ENCODE measurements at places on chromosomes 1 and 21. TPM values are rescaled to one million over a fixed set of nuclear protein-coding genes. Genes with fewer than 3 reads are reported as not detected.

DNA sequence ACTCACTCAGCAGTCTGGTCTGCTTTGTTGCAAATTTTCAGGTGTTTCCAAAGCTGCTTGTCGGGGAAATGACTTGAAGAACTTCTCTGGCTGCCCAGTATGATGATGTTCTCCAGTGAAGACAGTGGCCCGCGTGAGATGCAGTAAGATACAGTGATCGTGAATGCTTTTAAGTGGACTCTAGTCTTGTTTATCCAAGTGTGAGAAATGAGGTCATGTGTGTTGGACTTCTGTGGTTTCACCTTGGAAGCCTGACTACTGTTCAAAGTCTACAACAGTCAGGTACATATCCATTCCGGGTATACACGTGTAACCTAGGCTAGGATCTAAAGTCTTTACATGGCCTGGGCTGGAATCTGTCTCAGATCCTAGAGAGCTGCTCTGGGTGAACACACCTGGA lies 29.1 kb downstream of the ZNF695 start:
- no peak for DNase-seq

DNA sequence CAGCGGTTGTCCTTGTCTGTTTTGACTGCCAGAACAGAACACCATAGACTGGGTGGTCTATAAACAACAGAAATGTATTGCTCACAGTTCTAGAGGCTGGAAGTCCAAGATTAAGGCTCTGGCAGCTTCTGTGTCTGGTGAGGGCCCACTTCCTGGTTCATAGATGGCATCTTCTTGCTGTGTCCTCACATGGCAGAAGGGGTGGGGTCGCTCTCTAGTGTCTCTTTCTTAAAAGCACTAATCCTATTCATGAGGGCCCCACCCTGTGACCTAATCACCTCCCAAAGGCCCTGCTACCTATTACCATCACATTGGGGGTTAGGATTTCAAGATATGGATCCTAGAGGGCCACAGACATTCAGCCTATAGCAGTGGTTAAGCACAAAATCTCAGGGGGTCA lies 304.4 kb downstream of the NFIA start:
- DNase-seq = no peak

TCP10L gene
- 0.93 TPM for total RNA-seq

GRCh38 chr1:186210258-186210657 lies 164.8 kb downstream of the TPR start:
- DNase-seq = no peak

- no peak for DNase-seq
Measured at GRCh38 chr21:38495242-38495641, 3.0 kb downstream of the ERG start.

NGF gene
- 3.3 TPM for total RNA-seq

DNA sequence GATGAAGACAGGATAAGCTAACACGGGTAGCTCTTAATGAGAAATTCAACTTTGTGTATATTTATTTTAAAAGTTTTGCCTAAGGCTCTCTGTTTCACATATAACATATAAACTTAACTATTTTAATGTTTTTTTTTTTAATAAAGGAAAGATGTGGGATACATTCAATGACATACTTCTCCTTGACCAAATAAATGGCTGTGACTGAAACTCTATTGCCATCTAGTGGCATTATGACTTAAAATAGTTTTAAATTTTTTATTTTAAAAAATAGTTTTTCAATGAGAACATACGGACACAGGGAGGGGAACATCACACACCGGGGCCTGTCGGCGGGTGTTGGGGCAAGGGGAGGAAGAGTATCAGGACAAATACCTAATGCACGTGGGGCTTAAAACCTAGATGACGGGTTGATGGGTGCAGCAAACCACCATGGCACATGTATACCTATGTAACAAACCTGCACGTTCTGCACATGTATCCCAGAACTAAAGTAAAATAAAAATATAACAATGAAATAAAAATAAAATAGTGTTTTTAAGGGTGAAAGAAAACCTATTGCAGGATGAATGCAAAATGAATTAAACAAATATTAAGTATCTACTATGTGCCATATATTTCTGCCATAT lies 83.4 kb downstream of the LYST start:
- DNase-seq = no peak

GBP4 gene
- 1.2 TPM for total RNA-seq

DNA sequence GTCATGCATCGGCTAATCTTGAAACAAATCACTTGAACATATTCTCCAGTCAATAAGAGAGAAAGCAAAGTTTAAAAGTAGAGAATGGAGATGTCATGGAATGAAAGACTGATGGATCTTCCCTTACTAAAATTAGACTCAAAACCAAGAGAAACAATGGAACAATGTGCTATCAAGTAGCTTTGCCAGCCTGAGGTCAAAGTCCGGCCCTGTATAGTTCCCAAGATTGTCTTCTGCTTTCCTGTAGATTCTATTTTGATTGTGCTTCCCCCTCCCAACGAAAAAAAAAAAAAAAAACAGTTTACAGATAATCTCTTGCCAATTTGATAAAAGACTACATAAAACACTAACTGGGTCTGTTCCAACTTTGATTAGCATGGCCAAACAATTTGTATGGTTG lies 40.8 kb upstream of the KIRREL1 start:
- no peak for DNase-seq

GRCh38 chr1:166974647-166975345 lies 544 bp downstream of the ILDR2 start:
- no peak for DNase-seq

- DNase-seq = no peak
Measured at GRCh38 chr1:199336745-199337640, 690.5 kb upstream of the NR5A2 start.

- DNase-seq = no peak
Measured at GRCh38 chr1:169059421-169059820, 47.1 kb upstream of the ATP1B1 start.

GRCh38 chr1:243489158-243489527 lies 233.3 kb downstream of the SDCCAG8 start:
- DNase-seq = no peak

- DNase-seq = no peak
Measured at GRCh38 chr1:72281637-72282270, 585 bp downstream of the NEGR1 start.

DNA sequence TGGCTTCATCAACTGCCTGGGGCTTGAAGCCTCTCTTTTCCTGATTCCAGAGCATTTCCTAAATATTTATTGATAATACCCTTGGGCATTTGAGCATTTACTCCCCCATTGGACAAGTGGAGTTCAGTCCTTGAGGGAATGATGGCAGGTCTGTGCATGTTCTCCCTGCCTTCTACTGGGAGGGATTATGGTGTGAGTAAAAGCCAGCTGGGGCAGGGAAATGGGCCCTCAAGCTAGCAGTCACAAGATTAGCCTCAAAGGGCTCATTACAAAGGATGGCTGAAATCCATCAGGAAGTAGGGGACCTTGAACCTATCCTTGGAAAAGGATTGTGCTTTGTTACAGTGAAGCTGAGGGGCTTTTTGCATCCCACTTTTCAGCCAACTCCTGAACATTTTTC lies 24.2 kb upstream of the OSBPL9 start:
- no peak for DNase-seq

- DNase-seq = no peak
Measured at GRCh38 chr21:28884481-28884880, 108.2 kb downstream of the LTN1 start.

LCE1E gene
- total RNA-seq = not detected

GRCh38 chr1:2631136-2632050 lies 1.4 kb downstream of the MMEL1 start:
- peak; percentile 64 for DNase-seq

SAMD11 gene
- total RNA-seq = 50.5 TPM

GRCh38 chr21:43640400-43640799 lies 18.9 kb downstream of the HSF2BP start:
- no peak for DNase-seq

TNFRSF9 gene
- total RNA-seq = 0.39 TPM

DNA sequence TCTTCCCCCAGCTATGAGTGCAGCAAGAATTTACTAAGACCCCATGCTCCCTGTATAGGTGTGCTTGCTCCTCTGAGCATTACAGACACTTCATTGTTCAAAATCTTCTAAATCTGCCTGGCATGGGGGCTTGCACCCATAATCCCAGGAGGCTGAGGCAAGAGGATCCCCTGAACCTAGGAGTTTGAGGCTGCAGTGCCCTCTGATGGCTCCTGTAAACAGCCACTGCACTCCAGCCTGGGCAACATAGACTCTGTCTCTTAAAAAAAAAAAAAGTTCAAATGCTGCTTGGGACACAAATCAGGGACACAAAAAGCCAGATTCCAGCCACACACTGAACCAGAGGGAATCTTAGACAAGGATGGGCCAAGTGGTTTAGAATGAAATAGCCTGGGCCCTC lies 3.4 kb upstream of the ACOT7 start:
- no peak for DNase-seq

MYBPH gene
- not detected for total RNA-seq

NRIP1 gene
- 88.6 TPM for total RNA-seq

DNA sequence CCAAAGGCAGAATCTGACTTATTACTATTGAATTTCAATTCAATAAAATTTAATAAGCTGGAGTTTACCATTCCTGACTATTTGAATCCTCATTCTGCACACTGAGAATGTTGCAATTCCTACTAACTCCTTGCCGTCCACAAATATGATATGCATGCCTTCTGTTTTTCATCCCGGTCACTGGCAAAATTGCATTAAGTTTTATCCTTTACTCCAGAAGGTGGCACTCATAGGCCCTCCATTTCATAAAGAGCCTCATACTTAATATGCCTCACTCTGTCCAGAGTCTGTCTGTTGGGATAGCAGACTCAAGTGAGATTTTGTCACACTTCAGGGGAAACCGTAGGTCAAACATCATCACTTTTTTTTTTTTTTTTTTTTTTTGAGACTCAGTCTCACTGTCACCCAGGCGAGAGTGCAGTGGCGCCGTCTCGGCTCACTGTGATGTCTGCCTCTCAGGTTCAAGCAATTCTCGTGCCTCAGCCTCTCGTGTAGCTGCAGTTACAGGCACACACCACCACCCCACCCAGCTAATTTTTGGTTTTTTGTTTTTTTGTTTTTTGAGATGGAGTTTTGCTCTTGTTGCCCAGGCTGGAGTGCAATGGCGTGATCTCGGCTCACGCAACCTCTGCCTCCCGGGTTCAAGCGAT lies 27.3 kb downstream of the F11R start:
- no peak for DNase-seq

ERG gene
- not detected for total RNA-seq

GRCh38 chr21:37563641-37564340 lies 197.2 kb downstream of the DYRK1A start:
- DNase-seq = no peak

HEYL gene
- total RNA-seq = 4.3 TPM

GRCh38 chr1:53376742-53377437 lies 49.0 kb upstream of the LRP8 start:
- peak; percentile 36 for DNase-seq

GRCh38 chr1:211896958-211897357 lies 66.4 kb upstream of the LPGAT1 start:
- DNase-seq = no peak

- peak; percentile 71 for DNase-seq
Measured at GRCh38 chr1:67052741-67053534, 1.0 kb downstream of the SLC35D1 start.

DNA sequence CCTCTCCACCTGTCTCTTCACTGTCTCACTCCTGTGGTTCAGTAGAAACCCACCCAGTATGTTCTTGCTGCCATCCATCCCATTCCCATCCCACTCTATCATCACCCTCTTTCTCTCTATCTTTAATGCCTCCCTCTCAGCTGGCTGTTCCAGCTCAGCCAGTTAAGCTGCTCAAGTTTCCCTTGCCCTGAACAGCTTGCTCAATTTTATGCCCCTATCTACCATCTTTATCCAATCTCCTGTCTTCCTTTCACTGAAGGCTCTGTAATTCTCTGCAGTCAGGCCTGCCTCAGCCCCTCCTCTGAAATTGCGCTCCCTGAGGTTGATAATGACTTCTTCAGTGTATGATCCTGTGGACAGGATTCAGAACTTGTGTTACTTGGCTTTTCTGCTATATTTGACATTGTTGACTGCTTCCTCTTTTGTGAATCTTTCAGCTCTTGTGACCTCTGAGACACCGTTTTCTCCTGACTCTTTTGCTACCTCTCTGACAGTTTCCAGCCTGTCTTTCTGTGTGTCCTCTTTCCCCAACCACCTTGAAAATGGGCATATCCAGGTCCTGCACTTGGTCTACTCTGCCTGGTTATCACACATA lies 13.9 kb upstream of the BCAR3 start:
- DNase-seq = no peak

- no peak for DNase-seq
Measured at GRCh38 chr21:44074315-44074958, 32.8 kb upstream of the PWP2 start.

- DNase-seq = no peak
Measured at GRCh38 chr1:19597496-19598309, 46.4 kb upstream of the NBL1 start.

DNA sequence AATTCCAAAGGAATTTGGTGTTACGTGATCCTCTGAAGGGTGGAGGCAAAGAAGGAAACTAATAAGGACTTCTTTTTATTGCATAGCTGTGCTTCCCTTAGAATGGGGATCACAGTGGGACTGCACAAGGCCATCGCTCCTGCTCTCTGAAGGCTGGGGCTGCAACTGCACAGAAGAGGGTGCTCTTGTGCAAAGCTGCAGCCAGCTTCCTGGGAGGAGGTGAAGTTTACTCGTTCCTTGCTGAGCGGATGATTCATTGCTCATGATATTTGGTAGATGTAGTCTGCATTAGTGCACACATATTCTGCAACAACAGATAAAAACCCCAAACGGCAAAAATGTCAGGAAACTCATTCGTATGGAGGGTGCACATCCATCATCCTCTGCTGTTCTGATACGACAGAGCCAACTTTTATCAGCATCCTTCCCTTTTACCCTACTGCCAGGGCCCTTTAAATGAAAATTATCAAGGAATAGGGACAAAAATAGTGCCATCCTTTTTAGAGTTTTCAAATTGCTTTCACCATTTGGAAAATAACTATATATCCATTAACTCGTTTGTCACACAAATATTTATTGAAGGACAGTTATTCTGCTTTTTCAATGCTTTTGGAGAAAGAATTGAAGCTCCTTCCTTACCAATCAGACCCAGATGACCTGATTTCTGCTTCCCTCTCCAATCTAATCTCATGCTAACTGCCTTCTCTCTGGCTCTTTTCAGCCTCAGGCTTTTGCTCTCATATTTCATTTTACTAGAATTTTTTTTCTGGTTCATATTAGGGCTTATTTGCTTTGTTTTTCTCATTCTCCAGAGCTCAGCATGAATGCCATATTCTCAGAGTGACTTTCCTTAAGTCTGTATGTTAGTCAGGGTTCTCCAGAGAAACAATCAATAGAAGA lies 263.6 kb downstream of the DUSP10 start:
- DNase-seq = no peak

SPRR2A gene
- 0.75 TPM for total RNA-seq

PCBP3 gene
- total RNA-seq = 5.5 TPM

DNA sequence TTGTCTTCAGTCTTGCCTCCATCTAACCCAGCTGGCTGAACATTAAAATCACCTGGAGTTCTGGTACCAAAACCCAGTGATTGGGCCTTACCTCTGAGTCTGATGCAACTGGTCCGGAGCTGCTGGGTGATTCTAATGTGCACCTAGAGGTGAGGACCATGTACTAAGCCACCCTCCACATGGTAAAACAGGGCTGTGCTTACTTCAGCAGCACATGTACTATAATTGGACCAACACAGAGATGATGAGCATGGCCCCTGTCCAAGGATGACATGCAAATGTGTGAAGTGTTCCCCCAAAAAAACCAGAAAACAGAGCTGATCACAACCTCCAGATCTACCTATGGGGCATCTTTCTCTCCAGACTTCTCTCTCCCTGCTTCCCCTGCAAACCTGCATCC lies 37.0 kb downstream of the ELK4 start:
- peak; percentile 22 for DNase-seq

PPIAL4G gene
- not detected for total RNA-seq

F13B gene
- 0.48 TPM for total RNA-seq

Data from type B pancreatic cell (in vitro differentiated cells).